Caki2 (cell line): ENCODE measurements at places on chromosomes 4 and X. TPM values are rescaled to one million over a fixed set of nuclear protein-coding genes. Genes with fewer than 3 reads are reported as not detected.

The VMA21 gene
- total RNA-seq = 46.1 and 52.3 TPM in 2 replicates

The MAGIX gene
- total RNA-seq = 1.7 and 7.6 TPM in 2 replicates

The ADGRL3 gene
- not detected in 2 replicates for total RNA-seq

The NCAPG gene
- 18.2 and 25.3 TPM in 2 replicates for total RNA-seq
